ENCODE measurements at places on chromosomes 12 and 14.

GRCh38 chr14:76761136-76761959, at the start of gene VASH1:
VASH1 (plus strand) TSS chr14:76761468; CDS start chr14:76762822, 1,354 bp downstream.
- peak; percentile 69 for DNase-seq

GRCh38 chr12:105418229-105418628, 87.7 kb downstream of the C12orf75 start:
- DNase-seq: no peak

DNA sequence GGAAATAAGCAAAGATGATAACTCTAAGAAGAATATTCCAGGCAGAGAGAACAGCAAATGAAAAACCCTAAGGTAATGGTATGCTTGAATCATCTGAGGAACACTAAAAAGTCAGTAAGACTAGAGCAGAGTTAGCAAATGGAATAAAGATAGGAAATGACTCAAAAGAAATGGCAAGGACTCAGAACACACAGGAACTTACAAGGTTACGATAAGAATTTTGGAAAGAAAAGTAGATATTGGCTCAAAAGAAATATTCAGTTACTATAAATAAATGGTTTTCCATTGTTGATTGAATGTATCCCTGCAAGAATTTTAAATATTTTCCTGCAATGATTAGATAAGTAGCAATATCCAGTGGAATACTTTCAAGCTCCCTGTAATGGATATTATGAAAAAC, 705.8 kb downstream of the C12orf50 start:
- no peak for DNase-seq

GRCh38 chr12:68623059-68623458, 12.4 kb downstream of the RAP1B start:
- no peak for DNase-seq

DNA sequence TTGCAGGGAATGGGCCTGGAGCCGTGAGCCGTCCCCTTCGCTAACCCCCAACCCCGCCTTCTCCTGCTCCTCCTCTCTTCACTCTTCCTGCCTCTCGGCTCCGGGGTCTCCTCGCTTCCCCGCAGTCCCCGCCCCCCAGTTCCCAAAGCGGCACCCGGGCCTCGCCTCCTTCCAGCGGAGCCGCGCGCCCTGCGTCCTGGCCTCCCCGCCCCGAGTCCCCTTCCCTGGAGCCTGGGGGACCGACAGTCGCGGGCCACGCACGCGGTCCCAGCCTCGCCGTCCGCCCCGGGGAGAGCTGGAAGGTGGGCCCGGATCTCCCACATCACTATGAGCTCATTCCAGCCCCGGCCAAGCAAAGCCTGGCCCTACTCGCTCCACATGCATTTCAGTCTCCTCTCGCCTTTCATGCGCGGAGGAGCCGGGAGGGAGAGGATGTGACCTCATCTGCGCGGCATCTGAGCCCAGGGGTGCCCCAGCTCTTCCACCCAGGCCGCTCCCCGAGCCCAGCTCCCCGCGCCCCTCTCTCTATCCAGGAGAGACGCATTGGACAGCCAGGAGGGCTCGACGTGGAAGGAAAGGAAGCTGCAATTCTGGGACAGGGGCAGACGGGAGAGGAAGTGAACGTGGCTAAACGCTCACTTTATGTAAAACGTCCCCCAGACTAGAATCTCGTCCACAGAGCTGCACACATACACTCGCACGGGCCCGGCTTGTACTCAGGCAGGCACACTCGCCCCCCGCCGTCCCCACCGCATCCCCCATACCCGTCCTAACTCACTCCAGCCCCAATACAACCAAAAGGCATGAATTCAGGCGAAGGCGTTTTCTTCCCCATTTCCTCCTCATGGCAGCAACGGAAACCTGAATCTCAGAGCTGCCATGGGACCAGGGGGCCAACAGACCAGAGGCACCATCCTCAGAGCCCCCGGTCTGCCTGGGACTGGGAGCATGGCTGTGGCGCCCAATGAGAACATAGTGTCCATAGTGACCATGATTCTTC, 108.7 kb upstream of the CCND2 start:
- no peak for DNase-seq

DNA sequence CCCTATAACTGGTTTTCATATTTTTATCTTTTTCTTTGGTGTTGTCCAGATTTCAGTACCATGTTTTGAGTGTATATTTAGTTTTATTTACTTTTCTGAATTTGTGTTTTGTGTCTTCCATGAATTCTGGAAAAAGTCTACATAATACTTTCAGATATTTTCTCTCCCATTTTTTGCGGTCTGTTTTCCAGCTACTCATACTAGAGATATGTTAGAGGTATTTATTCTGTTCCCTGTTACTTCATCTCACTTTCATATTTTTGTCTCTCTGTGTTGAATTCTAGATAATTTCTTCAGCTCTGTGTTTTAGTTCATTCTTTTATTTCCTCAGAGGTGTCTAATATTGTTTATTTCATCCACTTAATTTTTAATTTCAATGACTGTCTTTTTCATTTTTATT, 74.2 kb downstream of the IFT81 start:
- DNase-seq: no peak

- no peak for DNase-seq
These were observed 31.6 kb upstream of the PTPRQ start for GRCh38 chr12:80412343-80412953.

DNA sequence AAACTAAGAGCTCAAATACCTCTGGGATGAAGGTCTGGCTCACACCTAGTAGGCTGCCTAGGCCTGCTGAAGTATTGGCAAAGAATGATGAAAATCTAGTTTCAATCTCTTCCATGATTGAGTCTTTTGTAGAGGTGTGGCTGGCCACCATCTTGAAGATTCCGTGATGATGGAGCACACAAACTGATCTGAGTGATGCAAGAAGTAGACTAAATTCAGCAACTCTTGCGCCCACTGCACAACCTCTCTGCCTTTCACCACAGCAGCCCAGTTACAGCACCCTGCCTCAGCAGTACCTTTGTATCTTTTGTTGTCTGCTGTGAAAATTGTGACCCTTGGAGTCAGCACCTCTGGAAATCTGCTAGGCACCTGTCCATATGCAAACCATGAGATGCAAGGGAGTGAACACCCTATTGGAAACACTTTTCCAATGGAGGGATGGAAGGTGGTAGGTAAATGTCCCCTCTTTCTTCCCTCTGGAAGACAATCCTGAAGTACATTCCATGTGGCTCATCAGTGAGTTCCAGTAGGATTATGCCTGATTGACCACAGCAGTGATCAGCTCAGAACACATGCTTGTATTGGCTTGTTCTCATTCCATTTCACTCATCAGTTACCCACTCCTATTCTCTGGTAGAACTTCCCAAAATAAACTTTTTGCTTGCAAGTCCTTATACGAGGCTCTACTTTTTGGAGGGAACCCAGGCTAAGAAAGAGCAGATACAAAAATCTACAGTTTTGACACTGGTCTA, 58.6 kb downstream of the BTBD7 start:
- DNase-seq: no peak

- no peak for DNase-seq
These were observed 1180.6 kb downstream of the VRK1 start for GRCh38 chr14:97977651-97978261.

GRCh38 chr12:68067762-68068376, 78.6 kb downstream of the IFNG-AS1 start:
- no peak for DNase-seq

DNA sequence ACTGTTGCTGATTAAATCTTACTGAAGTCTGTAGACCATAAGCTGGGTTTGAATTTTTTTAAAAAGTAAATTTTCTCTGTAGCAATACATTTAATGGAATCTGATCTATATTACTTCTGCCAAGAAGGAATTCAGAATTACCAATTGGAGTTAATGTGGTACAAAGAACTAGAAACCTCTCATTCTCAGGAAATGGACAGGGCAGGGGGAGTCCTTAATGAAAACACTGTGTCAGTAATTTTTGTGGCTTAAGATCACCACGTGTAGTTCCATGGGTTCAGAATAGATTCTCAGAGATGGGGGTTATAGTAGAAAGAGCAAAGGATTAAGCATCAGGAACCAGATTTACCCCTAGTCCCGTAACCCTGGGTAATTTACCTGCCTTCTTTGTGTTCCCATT, 30.3 kb downstream of the FBXL14 start:
- DNase-seq: no peak

GRCh38 chr14:78959674-78960264, 789.6 kb downstream of the NRXN3 start:
- DNase-seq: no peak

- DNase-seq: no peak
These were observed 1352.9 kb downstream of the TMEM121 start for GRCh38 chr14:106879241-106879640.

- no peak for DNase-seq
These were observed 26.3 kb downstream of the BATF start for GRCh38 chr14:75548544-75548943.

DNA sequence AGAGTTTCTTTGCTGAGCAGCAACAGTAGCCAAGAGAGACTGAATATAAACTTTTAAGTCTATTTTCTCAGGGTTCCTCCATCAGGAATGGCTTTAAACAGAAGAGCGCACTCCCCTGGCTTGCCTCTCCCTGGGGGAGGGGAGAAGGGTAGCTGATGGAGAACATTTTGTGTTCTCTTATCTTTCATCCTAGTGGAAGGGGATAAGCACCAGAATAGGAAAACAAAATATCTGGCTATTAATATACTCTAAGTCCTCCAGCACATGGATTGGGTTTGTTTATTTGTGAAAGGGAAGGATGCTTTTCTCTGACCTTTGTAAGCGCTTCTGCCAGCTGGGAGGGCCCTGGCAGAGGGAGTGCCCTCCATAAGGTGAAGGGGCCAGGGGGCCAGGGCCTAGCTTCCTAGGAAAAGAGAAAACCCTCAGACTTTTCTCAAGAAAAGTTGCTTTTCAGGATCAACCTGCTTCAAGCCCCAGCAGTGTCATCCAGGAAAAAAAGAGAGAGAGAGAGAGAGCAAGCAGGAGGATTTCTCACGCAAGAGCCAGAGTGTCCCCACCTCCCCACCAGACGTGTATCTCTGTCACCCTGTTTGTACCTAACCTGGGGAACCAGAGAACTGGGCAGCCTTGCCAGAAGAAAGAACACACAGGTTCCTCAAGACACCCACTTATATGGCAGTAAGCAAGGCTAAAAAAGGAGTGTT, 34.3 kb upstream of the ATP2A2 start:
- peak; percentile 27 for DNase-seq

DNA sequence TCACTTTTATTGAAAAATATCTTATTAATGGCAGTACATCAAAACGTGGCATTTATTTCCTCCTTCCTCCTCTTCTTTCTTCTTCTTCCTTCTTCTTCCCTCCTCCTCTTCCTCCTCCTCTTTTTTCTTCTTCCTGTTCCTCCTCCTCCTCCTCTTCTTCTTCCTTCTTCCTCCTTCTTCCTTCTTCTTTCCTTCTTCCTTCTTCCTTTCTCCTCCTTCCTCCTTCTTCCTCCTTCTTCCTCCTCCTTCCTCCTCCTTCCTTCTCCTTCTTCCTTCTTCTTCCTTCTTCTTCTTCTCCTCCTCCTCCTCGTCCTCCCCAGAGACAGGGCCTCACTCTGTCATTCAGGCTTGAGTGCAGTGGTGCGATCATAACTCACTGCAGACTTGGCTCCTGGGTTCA, 457.2 kb downstream of the AEBP2 start:
- no peak for DNase-seq

DNA sequence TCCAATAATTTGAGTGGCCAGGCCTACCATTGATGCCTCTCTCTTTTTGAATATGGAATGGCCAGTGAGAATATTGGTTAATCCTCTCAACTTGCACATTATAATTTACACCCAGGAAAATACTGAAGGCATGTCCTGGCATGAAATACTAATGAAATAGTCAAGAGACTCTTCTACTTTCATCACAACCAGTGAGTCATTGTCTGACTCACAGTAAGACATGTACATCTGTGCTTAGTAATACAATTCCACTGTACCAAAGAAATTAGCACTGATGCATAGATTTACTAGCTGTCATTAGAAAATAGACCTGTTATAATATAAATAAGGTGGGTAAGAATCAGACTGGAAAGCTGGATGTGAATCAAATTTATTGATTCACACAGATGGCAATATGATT, 31.6 kb downstream of the KCNC2 start:
- DNase-seq: no peak

GRCh38 chr12:12171991-12172511, 94.8 kb downstream of the LRP6 start:
- no peak for DNase-seq

- DNase-seq: no peak
These were observed 825 bp upstream of the CCDC85C start for GRCh38 chr14:99604766-99605298.

- no peak for DNase-seq
These were observed 51.9 kb downstream of the BICD1 start for GRCh38 chr12:32158525-32158924.

DNA sequence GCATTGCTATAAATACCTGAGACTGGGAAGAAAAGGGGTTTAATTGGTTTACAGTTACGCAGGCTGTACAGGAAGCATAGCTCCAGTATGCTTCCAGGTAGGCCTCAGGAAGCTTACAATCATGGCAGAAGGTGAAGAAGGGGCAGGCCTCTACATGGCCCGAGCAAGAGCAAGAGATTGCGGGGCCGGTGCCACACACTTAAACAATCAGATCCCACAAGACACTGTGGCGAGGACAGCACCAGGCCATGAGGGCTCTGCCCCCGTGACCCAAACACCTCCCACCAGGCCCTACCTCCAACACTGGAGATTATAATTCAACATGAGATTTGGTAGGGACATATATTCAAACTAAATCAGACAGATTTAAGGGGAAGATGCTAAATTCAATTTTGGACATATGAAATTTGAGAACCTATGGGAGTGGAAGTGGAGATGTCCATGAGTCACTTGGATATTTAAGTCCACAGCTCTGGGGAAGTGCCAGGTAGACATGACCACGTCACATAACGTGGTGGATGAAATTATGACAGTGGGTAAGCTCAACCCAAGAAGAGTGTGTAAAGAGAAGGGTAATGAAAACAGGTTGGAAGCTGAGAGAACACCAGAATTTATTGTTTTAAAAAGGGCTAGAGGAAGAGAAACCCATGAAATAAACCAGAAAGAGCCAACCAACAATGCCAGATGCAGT, 1.5 kb upstream of the LTA4H start:
- DNase-seq: no peak

DNA sequence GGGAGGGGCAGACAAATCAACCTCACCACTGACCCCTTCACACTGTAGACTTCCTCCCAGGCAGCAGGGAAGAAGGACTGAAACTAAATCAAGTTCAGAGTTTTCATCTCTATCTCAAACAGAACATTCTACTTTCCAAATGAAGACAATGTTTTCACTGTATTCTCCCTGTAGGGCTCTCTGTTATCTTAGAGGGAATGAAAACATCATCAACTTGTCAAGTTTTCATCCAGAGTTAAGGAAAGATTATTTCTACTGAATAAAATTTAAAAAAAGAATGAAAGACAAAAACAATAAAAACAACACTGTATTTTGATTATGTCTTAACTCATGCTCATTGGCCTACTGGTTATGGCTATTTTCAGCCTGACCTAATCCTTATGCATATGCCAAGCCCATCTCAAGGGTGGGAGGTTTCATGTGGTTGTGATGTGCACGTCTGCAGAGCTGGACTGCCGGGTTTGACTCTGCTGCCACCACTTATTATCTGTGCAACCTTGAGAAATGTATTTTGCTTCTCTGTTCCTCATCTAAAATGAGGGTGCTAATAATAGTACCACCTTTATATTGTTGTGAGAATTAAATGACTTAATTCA, 152.0 kb upstream of the AVPR1A start:
- no peak for DNase-seq
